ENCODE measurements at places on chromosomes 11 and 22.

DNA sequence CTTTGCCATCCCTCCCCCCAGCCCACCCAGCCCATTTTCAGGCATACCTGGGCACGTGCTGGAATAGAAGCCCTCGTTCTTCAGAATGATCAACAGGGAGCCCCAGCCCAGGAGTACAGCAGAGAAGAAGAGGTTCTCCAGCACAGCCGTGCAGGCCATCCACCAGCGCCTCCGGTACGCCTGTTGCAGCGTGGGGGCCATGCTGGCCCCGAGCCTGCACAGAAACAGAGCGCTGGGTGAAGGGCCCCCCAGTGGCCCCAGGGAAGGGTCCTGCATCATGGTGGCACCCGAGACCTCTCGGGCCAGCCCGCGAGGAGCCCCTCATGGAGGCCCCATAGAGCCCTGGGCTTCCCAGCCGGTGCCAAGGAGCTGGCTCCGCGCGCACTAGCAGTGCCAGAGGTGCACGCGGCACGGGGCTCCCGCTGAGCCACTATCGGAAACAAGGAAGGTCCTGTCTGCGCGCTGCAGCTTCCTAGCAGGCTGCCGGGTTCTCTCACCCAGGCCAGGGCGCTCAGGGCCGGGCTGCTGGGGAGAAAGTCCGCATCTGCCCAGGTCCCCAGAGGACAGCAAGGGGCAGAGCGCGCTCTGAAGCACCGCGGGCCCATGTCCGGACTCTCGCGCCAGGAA lies 1.5 kb downstream of the SLC43A1 start:
- no peak for DNase-seq

GRCh38 chr11:83727251-83727650 lies 441.1 kb upstream of the CCDC90B start:
- DNase-seq, result no peak

DNA sequence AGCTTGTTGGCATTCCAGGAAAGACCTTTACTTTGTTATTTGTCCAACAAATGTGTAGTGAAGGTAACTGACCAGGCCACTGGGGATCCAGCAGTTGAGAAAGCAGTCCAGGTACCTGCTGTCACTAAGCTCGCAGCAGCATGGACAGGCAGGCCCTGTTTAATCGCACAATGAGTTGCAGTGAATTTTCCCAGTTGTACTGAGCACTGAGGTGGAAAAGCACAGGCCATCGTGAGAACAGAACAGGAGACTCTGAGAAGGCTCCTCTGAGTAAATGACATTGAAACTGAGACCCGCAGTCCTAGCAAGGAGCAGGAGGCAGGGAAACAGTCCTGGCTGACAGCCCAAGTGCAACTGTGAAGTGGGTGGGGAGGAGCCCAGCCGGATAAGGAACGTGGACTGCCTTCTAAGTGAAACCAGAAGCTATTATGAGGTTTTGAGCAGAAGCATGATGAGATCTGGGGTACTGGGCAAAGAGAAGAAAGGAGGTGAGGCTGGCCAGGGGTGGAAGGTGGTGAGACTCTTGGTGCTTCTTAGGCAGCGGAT lies 39.8 kb upstream of the CDON start:
- DNase-seq, result no peak

DNA sequence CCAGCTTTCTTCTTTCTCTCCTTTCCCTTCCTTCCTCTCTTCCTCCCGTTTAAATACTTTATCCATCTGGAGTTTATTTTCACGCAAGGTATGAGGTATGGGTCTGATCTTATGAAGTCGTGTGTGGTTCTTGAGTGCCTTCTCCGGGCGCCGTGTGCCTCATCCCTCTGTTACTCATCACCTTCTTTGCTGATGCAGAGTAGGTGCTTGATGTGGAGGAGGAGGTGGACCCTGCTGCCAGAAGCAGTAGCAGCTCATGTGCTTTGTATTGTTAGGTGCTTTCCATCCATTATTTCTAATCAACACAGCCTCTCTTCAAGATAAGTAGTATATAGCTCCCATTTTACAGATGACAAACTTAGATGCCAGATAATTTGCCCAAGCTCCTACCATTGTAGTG lies 47.0 kb downstream of the TNRC6B start:
- DNase-seq, result no peak

GRCh38 chr11:15710580-15711275 lies 596.0 kb downstream of the INSC start:
- DNase-seq, result no peak

All from kidney epithelial cell (primary cell).